ENCODE measurements at places on chromosomes 7 and 10. TPM values are rescaled to one million over a fixed set of nuclear protein-coding genes. Genes with fewer than 3 reads are reported as not detected.

MALRD1 gene
- total RNA-seq: not detected

NPSR1 gene
- not detected for total RNA-seq

DNA sequence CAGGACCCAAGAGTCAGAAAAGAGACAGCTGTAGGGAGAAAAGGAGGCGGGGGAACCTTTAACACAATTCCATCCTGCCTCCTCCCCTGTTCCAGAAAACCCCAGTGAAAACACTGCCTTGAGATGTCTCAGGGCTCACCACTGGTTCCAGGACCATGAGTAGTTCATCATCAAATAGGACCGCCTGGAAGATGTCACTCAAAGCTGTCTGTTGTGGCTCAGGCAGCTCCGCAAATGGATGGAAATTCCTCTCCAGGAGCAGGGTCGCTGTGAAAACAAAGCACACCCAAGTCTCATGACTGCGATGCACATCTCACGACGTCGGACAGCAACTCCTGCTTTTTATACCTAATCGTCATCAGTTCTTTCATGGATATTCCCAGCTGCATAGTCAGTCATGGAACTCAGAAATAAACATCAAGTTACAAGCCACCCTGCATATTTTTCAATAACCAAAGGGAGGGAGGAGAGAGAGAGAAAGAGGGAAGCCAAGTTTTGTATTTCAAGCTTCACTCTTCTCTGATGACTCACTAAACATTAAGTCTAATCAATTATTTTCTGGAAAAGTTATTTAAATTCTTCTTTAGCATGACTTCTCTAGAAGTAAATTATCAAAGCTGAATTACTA, 49.2 kb downstream of the GSDME start:
- DNase-seq: no peak

TRUB1 gene
- total RNA-seq: 63.4 TPM

- DNase-seq: no peak
Observed at GRCh38 chr7:101740981-101741725, 76.3 kb upstream of the CUX1 start.

GRCh38 chr7:135447748-135448147, 62.2 kb downstream of the CNOT4 start:
- DNase-seq: peak; percentile 3

DNA sequence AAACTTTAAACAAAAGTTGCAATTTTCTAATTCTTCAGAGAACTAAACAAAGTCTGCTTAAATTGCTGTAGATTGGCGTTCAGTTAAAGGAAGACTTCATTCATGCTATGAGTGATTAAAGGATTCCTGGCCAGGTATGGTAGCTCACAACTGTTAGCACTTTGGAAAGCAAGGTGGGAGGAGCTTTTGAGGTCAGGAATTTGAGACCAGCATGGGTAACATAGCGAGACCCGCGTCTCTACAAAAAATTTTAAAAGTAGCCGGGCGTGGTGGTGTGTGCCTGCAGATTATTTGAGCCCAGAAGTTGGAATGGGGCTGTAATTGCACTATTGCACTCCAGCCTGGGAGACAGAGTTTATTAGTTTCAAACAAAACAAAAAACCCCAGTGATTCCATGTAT, 13.5 kb upstream of the SCRN1 start:
- DNase-seq: no peak

DNA sequence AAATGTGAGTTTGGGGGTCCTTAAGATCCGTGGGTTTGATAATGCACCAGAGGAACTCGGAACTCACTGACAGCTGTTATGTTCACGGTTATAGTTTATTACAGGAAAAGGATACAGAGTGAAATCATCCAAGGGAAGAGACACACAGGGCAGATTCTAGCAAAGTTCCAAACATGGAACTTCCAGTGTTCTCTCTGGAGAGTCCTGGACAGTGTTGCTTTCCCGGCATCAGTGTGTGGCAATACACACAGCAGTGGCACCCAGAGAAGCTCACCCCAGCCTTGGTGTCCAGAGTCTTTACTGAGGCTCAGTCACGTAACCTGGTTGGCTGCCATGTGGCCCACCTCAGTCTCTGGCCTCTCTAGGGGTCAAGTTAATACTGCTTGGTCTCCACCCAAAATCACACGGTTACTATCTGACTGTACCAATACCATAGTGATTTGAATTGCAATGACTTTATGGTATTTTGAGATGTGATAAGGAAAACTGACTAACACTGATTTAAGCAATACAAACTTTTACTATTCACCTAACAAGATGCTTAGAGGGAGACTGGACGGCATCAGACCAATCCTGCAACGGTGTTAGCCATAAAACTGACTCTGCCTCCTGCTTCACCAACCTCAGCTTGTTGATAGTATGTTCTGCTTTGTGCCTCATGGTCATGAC, 8.1 kb upstream of the PRXL2A start:
- DNase-seq: no peak

DNA sequence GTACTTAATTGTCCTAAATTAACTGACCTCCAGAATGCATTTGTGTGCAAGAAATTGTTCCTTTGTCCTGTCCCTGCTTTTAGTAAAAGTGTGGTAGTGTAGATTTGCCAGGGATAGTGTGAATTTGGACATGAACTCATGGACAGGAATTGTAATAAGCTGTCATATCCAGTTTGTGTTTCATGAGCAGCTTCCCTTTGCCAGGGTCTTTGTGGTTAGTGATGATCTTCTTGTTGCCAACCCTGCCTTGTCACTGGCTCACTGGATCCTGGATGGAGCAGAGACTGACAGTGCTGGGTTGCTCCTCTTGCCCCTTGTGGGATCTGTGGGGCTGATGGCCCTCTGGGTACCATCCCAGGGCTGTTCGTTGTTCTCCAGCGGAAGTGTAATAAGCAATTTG, 110.1 kb downstream of the CCNY start:
- DNase-seq: no peak

PPP1R17 gene
- total RNA-seq: not detected

- no peak for DNase-seq
Observed at GRCh38 chr7:46192271-46192670, 271.2 kb upstream of the IGFBP3 start.

DNA sequence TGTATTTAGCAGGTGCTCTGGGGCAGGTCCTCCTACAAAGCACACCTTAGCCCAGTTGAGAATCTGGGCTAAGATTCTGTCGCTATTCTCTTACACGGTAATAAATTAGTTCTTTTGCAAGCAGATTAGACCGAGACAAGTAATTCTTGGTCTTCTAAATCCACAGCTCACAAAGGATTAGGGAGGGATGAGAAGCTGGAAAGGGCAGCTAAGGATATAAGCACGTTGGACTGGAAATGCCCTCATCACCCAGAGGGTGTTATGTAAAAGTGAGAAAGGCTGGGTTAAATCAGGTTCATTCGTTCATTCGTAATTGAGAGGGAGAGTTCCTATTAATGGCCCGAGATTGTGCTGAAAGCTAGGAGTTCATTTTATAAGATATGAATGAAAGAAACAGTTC, 41.8 kb downstream of the PFKFB3 start:
- no peak for DNase-seq

OPN1SW gene
- not detected for total RNA-seq

VWDE gene
- not detected for total RNA-seq

CRYGN gene
- 1.2 TPM for total RNA-seq

NPFFR1 gene
- not detected for total RNA-seq

GRCh38 chr7:24419077-24419476, 135.1 kb downstream of the NPY start:
- peak; percentile 31 for DNase-seq

DNA sequence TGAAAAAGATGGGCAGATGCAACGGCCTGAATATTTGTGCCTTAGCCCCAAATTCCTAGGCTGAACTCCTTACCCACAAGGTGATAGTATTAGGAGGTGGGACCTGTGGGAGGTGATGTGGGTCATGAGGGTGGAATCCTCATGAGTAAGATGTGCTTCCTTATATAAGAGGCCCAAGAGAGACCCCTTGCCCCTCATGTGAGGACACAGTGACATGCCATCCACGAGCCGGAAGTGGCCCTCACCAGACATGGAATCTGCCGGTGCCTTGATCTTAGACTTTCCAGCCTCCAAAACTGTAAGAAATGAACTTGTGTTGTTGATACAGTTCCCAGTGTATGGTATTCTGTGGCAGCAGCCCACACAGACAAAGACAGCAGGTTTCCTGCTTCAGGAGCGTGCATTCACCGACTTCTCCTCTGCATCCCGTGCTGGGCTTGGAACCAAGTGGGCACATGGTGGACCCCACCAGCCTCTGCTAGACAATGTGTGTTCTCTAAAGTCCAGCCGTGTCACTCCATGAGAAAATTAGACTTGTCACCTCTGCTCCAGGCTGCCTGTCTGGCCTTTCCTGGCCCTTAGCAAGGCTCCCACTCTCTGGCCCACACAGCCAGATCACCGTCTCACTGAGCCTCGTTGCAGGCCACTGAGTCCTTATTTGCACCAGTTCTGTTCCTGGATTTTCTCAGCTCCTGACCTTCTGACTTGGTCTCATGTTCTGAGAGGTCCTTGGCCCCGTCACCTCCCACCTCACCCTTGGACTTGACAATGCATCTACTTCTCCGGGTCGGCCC, 52.9 kb upstream of the CACUL1 start:
- DNase-seq: no peak

SRRT gene
- 78.3 TPM for total RNA-seq

GRCh38 chr10:843703-844102, 87.8 kb downstream of the LARP4B start:
- no peak for DNase-seq

DNA sequence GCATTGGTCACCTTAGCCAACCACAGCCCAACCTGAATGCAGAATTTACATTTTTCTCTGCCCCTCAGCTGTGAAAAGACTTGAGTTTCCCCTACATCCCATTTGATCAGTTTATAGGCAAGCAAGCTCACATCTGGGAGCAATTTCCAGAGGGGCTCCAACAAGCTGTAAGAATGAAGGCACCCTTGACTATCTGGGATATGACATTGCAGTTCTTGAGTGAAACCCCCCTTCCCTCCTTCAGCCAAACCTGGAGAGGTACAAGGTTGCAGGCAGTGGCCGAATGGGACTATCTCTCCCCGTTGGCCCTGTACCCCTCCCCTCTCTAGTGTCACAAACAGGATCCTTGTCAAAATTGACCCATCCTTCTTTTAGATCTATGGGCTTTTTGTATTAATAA, 30.5 kb downstream of the POLL start:
- DNase-seq: no peak

PHKG1 gene
- not detected for total RNA-seq

EPO gene
- not detected for total RNA-seq

DNA sequence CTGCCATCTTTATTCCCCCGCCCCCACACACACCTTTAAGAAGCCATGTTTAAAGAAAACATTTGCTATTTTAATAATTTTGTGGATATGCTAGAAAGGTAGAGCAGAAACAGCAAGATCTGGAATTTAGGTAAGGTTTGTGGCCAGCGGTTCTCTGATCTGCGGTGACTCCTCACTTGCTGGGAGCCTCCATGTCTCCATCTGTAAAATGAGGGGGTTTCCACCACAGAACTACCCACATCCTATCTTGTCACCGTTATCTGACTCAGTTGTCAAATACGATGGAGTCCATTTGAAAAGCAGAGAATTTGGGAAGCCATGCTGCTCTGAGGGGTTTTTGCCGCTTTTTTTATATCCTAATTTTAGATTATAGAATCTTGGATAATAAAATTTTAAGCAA, 23.3 kb downstream of the MACC1 start:
- DNase-seq: no peak

GRCh38 chr10:112778579-112778978, 171.5 kb upstream of the TCF7L2 start:
- DNase-seq: peak; percentile 28

- DNase-seq: no peak
Observed at GRCh38 chr10:25745976-25746375, 188.1 kb upstream of the MYO3A start.

- peak; percentile 85 for DNase-seq
Observed at GRCh38 chr7:28988810-28989209, 30.7 kb upstream of the TRIL start.

RAPGEF5 gene
- total RNA-seq: 11.5 TPM

LFNG gene
- 21.2 TPM for total RNA-seq

CTAGE8 gene
- total RNA-seq: not detected

ZNF488 gene
- 2.6 TPM for total RNA-seq

FOXI2 gene
- not detected for total RNA-seq
